ENCODE measurements at places on chromosomes 1 and 21. TPM values are rescaled to one million over a fixed set of nuclear protein-coding genes. Genes with fewer than 3 reads are reported as not detected.

DNA sequence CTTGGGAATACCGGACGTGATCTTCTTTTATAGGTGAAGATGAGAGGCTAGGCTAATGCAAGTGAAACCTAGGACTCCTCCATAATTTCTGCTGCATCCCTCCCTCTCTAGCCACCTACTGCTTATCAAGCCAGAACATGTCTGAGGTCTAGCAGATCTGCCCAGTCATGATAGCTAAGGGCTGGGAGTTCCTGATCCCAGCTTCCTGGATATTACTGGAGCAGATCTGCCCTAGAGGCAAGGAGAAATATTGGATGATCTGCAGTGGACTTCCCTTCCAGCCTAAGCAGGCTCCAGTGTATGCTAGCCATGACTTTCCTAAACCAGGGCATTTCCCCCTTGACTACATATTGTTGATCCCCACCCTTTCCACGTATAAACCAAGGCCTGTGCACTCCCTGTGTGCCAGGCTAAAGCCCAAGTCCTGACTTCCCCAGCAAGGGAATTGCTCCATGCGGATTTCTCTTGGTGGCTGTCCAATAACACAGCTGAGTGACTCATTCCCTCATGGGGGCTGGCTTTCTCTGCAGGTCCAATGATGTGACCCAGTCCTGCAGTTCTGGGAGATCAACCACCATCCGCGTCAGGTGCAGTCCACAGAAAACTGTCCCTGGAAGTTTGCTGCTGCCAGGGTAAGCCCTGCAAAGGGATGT is 15.5 kb upstream of the SARS1 start:
- peak; percentile 20 for DNase-seq

Gene APCS
- not detected for total RNA-seq

DNA sequence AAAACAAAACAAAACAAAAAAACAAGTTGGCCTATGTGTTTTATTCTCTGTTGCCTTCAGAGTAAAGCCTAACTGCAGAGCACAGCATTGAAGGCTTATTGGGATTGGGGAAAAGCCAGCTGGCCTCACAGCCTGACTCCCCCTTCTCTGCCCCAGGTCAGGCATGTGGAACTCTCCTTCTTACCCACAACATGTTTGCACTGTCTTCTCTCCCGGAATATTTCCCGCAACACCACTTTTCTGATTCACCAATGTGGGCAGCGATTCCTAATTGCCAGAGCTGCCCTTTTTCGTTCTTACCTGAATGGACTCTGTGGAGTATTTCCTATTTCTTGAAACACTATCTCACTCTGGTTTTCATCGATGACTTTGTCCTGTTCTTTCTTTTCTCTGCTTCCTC is 2.8 kb upstream of the TARBP1 start:
- DNase-seq: no peak

Gene CHD5
- 27.8 TPM for total RNA-seq

DNA sequence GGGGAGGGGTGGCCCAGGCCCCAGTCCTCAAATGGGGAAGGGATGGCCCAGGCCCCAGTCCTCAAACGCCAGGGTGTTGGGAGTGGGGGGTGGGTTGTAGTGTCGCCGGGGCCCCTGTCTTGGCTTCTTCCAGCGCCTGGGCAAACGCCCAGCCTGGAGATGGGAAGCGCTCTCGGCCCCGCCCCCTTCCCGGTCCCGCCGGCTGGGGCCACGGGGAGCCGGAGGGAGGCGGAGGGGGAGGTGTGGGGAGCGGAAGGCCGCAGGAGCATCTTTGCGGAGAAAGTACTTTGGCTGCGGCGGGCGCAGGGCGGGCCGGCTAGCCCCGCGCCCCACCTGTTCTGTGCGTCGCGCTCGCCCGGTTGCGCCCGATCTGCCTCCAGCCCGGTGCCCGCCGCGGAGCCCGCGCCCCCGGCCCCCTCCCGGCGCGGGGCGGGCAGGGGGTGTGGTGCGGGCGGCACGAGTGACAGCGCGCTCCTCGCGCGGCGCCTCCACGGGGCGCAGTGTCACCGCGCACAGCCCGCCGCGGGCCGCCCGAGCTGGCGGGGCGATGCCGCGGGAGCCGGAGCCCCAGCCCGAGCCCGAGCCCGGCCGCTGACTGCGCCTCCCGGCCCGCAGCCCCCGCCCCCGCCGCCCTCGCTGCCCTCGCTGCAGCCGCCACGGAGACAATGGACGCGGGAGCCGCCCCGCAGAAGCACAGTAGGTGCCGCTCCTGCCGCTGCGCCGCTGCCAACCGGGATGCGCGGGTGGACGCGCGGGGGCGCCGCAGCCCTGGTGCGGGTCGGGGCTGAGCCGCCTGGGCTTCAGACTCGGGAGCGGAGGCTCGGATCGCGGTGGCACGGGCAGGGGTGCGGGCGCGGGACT is 31.1 kb upstream of the PEX10 start:
- peak; percentile 55 for DNase-seq

GRCh38 chr1:59688976-59689375 is 125.8 kb upstream of the HOOK1 start:
- DNase-seq: no peak

DNA sequence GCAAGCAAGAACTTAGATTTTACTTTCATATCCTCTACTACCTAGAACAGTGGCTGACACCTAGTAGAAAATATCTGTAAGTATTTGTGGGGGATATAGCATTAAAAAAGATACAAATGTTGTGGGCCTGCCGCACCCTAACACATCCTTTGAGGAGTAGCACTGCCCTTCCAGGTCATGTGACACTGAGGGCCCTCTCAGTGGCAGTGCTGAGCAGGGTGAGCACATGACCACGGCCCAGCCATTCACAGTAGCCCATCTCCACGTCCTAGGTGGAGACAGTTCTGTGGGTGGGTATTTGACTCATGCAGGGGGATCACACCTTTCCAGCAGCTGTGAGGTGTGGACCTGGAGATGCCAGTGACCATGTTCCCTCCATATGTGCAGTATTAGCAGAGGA is 108.9 kb downstream of the OMA1 start:
- no peak for DNase-seq

Gene GPR161
- total RNA-seq: 59.3 TPM

Data from cerebellum (tissue), 4 donors.